Endothelial cell of umbilical vein (primary cell): ENCODE measurements at places on chromosomes 1 and 21.
A peak's percentile ranks its signal among the peaks of the same experiment; 100 is the strongest.

GRCh38 chr1:227728059-227728891 lies 6.8 kb downstream of the JMJD4 start:
- peak; percentile 44 for DNase-seq

DNA sequence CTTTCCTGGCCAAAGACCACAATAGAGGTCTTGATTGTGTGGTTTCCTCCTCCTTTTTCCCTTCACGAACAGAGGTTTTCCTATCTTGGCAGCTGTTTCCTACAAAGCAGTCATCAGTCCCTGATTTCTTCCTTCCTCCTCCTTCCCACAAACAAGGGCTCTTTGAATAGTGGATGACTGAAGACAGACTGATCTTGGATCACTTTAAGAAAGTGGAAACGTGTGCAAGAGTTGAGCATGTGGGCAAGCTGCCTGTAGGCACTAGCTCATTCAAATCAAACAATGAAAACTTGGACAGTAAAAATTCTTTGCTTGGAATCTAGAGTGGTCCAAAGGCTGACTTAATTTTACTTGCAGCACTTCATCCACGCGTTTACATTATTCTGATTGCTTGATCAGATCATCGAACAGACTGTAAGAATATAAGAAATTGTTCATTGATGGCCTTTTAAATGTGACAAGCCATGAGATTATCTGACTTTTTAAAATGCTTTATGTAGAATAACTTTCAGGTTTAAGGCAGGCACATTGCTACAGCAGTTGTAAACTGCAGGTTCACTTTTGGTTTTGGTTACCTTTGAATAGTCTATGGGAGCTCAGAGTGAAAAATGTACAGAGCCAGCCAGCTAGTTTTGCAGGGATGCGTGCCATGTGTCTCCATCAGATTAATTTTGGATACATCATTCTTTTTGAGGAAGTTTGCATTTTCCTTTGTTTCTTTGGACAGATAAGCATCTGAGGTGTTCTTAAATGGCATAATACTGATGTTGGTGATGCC lies 34.4 kb downstream of the ADGRL2 start:
- DNase-seq: peak; percentile 91

GRCh38 chr21:42763581-42764442 lies 110.4 kb downstream of the PDE9A start:
- DNase-seq: no peak

DNA sequence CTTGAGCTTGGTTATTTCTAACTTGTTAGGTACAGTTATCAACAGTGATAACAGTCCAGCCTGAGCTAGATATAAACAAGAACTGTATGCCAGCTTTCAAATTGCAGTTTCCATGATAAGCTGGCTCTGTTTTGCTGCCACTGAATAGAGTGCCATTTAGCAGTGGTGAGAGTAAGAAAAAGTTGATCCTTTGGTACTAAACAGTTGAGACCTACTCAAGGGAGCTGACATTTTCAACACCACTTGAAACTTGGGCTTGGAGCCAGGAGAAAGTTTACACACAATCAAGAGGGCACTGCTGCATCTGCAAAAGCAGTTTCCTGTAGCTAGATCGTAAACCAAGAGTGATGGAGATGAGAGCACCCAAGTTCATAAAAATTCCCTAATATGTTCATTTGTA lies 131.3 kb downstream of the RGS7 start:
- DNase-seq: no peak

DNA sequence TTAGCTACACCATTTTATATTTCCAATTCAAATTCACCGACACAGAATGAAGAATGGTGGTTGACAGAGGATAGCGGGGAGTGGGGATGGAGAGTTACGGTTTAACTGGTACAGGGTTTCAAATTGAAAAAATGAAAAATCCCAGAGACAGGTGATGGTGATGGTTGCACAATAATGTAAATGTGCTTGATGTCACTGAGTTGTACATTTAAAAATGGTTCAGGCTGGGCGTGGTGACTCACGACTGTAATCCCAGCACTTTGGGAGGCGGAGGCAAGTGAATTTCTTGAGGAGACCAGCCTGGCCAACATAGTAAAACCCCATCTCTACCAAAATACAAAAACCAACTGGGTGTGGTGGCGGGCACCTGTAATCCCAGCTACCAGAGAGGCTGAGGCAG lies 31.2 kb upstream of the SHCBP1L start:
- no peak for DNase-seq

DNA sequence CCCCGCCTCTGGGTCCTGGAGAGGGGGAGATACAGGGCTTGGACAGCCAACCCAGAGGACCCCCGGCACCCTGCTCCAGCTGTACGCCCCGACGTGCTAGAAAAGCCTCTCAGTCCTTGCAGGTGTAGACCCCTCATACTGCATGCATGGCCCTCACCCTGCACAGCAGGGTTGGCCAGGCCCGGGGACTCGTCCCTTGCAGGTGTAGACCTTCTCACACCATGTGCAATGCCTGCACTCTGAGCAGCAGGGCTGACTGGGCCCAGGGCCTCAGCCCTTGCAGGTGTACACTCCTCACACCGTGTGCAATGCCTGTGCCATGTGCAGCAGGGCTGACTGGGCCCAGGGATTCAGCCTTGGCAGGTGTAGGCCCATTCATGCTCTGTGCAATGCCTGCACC lies 26.8 kb downstream of the WNT9A start:
- no peak for DNase-seq

GRCh38 chr1:94757931-94758330 lies 62.2 kb upstream of the SLC44A3 start:
- DNase-seq: no peak

DNA sequence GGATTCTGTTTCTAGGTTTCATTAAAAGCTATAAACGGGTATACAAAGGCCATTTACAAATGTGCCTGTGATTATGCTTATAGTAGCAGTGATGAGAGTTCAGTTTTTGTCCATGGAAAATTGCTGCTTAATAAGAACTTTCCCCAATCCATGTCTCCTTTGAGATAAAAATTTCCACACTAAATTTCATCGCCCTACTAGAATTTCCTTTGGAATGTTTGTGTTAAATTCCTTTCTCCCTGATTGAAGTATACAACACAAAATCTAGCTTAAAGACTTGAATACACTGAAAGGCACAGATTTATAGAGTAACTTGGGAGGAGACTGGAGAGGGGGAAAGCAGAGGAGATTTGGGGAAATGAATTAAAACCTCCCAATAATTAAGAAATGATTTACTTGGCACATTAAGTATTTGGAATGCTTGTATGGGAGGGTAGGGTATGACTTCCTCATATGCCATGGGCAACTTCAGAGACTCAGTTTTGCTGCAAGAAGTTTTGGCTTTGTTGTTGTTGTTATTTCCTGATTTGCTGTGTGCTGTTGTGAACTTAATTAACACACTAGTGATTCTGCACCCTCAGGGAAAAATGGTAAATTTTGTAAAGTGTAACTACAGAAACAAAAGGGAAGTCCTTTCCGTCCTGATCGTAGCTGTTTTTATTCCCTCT lies 157.6 kb upstream of the LMO4 start:
- no peak for DNase-seq

DNA sequence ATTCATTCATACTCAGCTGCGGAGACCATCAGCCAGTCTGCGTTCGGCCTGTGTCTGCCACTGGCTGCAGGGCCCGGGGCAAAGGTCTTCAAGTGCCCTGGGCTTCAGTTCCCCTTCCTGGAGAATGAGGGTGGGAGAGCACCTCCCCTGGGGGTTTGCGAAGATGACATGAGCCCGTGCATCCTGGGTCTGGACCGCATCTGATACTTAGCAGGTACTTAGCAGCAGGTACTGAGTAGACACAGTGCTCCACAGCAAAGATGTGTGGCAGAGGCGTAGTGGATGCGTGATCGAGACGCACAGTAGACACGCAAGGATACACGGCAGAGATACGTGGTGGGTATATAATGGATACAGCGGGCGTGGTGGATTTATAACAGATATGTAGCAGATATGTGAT lies 51.3 kb downstream of the PRKCZ start:
- no peak for DNase-seq
